ENCODE measurements at places on chromosomes 12 and 14.

- DNase-seq, result no peak
Measured at GRCh38 chr12:113278141-113278540, 56.8 kb downstream of the SLC8B1 start.

GRCh38 chr14:21880918-21881317 is 207.3 kb upstream of the OR4E1 start:
- no peak for DNase-seq

DNA sequence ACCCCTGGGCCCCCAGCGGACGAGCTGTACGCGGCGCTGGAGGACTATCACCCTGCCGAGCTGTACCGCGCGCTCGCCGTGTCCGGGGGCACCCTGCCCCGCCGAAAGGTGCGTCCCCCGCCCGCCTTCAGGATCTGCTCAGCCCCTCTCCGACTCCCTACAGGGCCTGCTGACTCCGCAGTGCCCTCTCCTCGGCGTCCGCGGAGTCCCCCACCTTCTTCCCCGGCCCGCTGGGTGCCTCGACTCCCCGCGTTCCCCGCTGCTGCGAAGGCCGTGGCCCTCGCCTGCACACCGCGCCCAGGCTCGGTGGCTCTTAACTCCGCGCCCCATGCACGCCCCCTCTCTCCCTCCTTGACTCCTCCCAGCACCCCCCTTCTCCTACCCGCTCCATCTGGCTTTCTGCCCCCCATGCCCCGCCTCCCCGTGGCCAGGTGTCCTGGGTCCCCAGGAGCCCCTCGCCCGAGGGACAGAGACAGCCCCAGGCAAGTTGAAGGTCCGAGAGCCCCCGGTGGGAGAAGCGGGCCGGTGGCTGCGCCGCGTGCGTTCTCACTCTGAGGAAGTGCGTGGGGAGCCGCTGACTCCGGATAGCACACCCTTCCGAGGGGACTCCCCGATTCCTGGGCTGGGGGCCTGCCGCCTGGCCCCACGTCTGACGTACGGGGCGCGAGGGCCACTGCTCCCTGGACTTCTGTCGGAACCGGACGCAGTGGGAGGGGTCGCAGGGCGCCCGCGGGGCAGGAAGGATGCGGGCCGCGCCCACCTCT is 594 bp downstream of the TAMALIN start:
- DNase-seq, result no peak

GRCh38 chr14:50622978-50623377 is 45.1 kb downstream of the SAV1 start:
- no peak for DNase-seq

- peak; percentile 82 for DNase-seq
Measured at GRCh38 chr12:42859612-42860011, 270.1 kb upstream of the PRICKLE1 start.

DNA sequence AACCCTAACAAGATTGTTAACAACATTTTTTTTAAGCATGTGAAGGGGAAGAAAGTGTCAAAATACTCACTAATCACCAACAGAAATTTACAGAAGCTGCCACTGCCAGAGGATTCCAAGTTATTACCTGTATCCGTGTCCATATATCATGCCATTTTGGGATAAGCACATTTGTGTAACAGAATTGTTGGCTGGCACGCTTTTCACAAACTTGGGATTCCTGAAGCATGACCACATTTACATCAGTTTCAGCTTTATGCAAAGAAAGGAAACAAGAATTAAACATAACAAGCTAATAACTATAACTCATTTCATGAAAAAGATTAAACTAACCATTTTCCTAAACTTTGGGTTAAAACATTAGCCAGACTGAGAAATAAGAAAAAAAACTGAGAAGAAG is 5.9 kb downstream of the NEMP1 start:
- no peak for DNase-seq

- no peak for DNase-seq
Measured at GRCh38 chr12:10638728-10639127, 25.3 kb upstream of the MAGOHB start.

GRCh38 chr12:104953323-104953722 is 4.8 kb downstream of the SLC41A2 start:
- no peak for DNase-seq

- DNase-seq, result peak; percentile 89
Measured at GRCh38 chr12:6532927-6533652, 1.2 kb upstream of the GAPDH start.

- peak; percentile 49 for DNase-seq
Measured at GRCh38 chr12:9869307-9870161, at the start of gene CLEC2B. TSS of gene CLEC2B (minus strand) at chr12:9869354.

DNA sequence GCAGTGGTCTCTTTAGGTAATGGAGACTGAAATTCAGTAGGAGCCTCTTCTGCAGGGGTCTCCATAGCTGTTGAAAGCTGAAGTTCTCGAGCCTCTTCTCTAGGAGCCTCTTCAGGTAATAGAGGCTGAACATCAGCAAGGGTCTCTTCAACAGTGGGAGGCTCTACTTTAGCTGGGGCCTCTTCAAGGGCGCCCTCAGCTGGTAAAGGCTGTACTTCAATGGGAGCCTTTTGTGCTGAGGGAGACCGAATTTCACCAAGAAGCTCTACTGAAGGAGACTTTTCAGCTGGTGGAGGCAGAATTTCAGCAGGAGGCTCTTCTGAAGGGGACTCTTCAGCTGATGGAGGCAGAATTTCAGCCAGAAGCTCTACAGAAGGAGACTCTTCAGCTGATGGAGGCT is 1.5 kb downstream of the FSCB start:
- no peak for DNase-seq

- DNase-seq, result no peak
Measured at GRCh38 chr12:109671502-109671901, 42.1 kb upstream of the FAM222A start.

DNA sequence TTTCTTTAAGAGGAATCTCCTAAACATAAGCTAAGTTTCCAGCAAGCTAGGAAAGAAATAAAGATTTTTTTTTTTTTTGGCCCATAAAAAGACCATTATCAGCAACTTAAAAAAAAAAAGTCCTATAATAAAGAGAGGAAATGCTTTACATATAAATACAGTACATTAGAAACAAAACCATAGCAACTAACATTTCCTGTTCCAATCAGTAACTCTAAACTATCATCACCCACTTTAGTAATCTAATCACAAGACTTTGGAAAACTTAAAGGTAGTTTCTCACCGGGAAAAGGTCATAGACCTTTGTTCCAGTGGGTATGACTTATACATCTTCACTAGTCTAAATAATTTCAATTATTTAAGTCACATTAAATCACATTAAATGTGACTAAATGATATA is 11.1 kb downstream of the SPTSSA start:
- DNase-seq, result no peak

- DNase-seq, result no peak
Measured at GRCh38 chr14:23137192-23137812, 18.2 kb upstream of the CEBPE start.

DNA sequence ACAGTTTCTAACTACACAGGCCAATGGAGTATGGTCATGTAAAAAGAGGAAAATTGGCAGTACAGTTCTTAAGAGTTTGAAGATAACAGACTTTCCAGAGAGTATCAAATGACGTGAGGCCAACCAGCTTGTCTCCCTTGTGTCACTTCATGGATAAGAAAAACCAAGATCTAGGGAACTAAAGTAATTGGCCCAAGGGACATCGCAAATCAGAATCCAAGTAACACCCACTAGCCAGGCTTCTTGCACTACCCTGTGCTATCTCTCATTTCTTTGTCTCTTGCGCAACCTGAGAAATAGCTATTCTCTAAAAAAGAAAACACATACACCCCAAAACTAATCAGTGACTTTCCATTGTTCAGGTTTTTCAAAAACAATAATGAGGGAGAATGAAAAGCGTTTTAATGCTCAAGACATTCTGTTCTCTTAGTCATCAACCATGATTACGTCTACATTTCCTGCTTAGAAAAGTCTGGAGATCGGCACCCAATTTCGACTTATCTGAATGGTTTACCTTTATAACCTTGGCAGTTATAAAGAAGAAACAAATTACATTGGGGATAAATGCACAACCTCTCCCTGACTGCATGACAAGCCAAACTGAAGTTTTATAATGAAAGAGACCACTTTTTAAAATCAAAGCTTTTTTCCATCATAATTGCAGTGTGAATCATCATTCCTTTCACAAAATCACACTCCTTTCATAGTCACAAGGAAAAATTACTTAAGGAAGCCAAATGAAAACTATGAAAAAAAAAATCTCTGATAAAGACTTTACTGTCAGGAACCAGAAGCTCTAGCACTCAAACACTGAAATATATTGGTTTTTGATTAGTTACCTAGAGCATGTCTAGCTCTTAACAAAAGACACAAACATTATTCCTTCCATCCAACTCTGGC is 42.1 kb downstream of the TMTC1 start:
- DNase-seq, result peak; percentile 77

DNA sequence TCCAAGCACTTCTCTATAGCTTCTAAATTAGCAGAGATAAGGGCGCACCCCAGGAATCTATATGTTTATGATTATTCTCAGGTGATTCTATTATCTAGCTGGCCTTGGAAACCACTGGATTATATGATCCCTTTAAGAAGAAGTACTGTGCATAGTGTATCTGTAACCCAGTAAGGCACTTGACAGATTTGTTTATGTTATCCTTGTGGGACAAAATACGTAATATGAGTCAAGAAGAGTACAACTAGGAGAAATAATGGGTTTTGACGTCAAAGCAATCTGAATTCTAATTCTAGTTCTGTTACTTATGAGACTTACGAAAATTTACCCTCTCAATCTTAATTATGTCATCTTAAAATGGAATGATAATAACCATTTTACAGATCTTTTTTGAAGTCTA is 259.6 kb upstream of the NAV3 start:
- no peak for DNase-seq

- DNase-seq, result peak; percentile 11
Measured at GRCh38 chr14:100193417-100194357, 34.2 kb upstream of the DEGS2 start.

- DNase-seq, result no peak
Measured at GRCh38 chr12:52316290-52316689, 4.9 kb downstream of the KRT83 start.

DNA sequence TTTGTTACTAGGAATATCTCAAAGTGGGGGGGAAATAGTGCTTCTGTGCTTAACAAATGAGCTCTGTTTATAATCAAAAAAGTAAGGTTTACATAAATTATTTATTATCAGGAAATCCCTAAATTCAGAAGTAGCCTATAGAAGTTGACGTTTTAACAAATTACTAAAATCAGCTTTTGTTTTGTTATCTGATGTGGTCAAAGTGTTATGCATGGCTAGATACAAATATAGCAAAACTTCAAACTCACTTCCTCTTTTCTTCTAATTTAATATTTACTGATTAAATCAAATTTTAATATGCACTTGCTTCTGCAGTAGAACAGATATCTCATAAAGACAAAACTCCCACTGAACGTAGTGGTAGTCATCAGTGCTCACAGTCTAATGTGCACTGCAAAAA is 47.5 kb downstream of the GARIN6 start:
- no peak for DNase-seq

DNA sequence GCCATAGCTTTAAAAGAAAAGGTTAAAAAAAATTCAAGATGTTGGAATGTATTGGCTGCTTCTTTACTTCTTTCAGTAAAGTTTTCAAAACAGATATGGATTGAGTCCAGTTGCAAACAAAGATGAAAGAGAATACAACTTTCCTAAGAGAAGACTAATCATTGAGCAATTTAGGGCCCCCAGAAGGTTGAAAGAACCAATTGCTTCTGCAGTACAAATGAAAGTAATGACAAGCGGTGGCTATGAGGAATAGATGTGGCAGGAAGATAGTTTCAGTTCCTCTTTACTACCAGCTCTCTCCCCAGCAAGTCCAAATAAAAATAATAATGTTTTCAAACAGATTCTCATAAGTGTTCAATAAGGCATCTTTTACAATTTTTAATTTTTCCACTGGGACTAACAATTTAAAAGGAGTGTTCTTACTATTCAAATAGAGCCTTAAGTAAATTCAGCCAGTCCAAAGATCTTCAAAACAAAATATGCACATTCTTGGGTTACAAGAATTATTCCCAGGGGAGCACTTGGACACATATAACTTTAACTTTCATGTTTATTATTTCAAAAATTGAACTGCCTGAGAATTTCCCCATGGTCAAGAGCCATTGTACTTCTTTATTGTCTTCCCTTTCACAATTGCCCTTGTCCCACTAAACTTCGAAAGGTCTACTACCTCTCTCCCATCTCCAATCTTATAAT is 62.3 kb upstream of the PPP1R12A start:
- no peak for DNase-seq

- DNase-seq, result no peak
Measured at GRCh38 chr12:123058481-123058880, 78.0 kb downstream of the ARL6IP4 start.

GRCh38 chr12:6666211-6666610 is 3.3 kb upstream of the ING4 start:
- no peak for DNase-seq

- DNase-seq, result peak; percentile 63
Measured at GRCh38 chr12:75177997-75178396, 31.6 kb downstream of the KCNC2 start.
